B cell (primary cell): ENCODE measurements at places on chromosomes 11 and 22. TPM values are rescaled to one million over a fixed set of nuclear protein-coding genes. Genes with fewer than 3 reads are reported as not detected.

DNA sequence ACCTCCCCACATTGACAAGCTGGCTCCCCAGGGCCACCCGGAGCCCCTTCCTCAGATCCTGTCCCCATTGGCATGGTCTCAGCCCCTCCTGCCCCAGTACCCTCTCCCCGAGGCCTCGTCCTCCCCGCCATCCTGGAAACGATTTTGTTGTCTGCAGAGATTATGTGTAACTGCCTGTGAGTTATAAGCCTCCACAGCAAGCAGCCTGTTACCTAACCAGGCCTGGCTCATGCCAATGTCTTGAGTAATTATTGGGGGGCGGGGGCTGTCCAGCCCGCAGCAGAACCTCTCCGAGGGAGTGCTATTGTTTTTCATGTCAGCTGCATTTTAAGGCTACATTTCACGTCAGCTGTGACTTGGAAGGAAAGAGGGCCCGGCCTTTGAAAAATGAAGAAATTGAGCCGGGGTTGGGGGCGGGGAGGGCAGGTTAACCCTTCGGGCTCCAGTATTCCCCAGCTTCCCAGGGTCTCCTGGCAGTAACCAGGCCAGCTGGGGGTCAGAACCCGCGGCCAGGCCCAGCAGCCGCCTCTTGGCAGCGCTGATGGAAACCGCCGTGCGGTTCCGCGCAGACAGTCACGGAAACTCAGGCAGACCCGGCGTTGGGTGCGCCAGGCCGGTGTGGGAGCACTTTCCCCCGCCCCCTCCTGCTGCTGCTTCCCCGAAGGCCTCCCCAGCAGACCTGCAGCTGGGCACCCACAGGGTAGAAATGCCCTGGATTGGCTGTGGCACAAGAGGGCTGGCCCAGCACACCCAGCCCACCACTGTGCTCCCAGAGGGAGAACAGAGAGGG is 59.5 kb downstream of the CDKN1C start:
- H3K27me3 ChIP-seq, result no peaks in the 10 kb centered on the region
- H3K4me1 ChIP-seq, result no peaks in the 10 kb centered on the region
- H3K27ac ChIP-seq, result no peak overlapping the region
- DNase-seq, result no peak
- H3K36me3 ChIP-seq, result no peaks in the 10 kb centered on the region

DNA sequence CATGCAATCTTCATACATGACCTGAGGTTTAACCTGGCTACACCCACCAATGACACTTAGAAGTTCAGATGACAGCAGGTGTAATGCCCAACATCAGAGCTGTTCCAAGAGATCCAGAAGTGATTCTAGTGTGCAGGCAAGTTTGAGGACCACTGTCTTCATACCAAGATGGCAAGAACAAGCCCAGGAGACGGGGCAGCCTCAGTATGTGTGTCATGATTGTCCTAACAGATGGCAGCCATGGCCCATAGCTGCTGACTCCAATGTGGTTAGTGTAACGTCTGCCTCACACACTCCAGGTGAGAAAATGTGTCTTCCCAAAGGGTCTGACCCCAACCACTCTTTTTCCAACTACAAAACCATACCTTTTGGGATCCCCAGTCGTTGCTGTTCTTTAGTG is 97.3 kb downstream of the ETS1 start:
- peaks cover 53% of the 10 kb centered on the region for H3K4me1 ChIP-seq
- H3K36me3 ChIP-seq, result peaks cover 14% of the 10 kb centered on the region
- no peak for DNase-seq
- H3K27me3 ChIP-seq, result no peaks in the 10 kb centered on the region
- H3K4me3 ChIP-seq, result no peak overlapping the region

CNGA4 gene
- total RNA-seq, result 0.22 and 0.79 TPM in 2 replicates

DNA sequence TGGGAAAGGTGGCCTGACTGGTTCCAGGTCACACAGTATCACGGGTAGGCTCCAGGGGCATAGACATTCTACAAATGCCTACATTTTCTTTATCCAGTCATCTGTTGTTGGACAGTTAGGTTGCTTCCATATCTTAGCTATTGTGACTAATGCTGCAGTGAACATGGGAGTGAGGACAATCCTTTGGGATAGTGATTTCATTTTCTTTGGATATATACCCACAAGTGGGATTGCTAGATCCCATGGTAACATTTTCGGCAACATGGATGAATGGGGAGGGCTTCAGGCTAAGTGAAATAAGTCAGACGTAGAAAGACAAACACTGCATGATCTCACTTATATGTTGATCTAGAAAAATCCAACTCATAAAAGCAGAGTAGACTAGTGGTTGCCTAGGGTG is 744.3 kb downstream of the NTM start:
- H3K4me3 ChIP-seq, result no peak overlapping the region
- no peaks in the 10 kb centered on the region for H3K4me1 ChIP-seq
- no peaks in the 10 kb centered on the region for H3K27me3 ChIP-seq
- no peak for DNase-seq
- H3K27ac ChIP-seq, result no peak overlapping the region

- H3K36me3 ChIP-seq, result no peaks in the 10 kb centered on the region
- H3K4me3 ChIP-seq, result no peak overlapping the region
- H3K27ac ChIP-seq, result no peak overlapping the region
- no peaks in the 10 kb centered on the region for H3K4me1 ChIP-seq
Measured at GRCh38 chr11:36056160-36056751, 112.4 kb downstream of the LDLRAD3 start.

MMP3 gene
- not detected in 2 replicates for total RNA-seq

MYRF gene
- 0.27 and 0.34 TPM in 2 replicates for total RNA-seq

GRCh38 chr11:118448294-118448693 is 12.0 kb downstream of the KMT2A start:
- no peak overlapping the region for H3K27ac ChIP-seq
- no peaks in the 10 kb centered on the region for H3K27me3 ChIP-seq
- DNase-seq, result no peak
- no peaks in the 10 kb centered on the region for H3K36me3 ChIP-seq
- H3K4me3 ChIP-seq, result no peak overlapping the region

DNA sequence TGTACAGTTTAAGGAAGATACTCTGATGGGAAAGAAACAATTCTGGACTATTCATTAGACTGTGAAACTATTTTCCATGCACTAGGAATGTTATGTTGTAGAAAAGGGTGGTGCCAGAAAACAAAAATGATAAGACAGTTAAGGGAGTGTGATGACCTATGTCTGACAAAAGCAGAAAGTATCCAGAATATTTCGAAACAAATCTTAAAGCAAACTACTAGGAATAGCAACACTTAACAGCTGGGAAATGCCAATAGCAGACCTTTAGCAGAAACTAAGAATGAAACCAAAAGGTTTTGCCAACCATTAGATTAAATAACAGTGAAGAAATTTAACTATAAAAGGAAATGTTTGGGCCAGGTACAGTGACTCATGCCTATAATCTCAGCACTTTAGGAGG is 3.3 kb upstream of the ARHGAP20 start:
- no peak overlapping the region for H3K4me3 ChIP-seq
- no peak for DNase-seq
- H3K27ac ChIP-seq, result no peak overlapping the region
- H3K27me3 ChIP-seq, result peaks cover 9% of the 10 kb centered on the region
- no peaks in the 10 kb centered on the region for H3K36me3 ChIP-seq
- peaks cover 21% of the 10 kb centered on the region for H3K4me1 ChIP-seq

DNA sequence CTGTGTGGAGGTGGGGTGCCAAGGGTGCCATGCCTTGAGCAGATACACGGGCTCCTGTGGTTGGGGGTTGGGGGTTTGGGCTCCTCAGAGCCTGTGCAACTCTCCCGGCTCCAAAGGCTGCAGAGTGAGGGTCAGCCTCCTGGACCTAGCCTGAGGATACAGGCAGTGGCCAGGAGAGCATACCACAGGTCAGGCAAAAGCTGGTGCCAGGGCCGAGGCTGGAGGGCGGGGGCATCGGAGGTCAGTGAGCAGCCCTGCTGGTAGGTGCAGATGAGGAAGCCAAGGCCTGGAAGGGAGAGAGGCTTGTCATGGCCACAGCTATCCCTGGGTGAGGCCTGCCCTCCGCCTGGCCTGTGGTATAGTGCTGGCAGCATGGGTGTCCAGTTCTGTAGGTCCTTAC is 25.6 kb upstream of the DGCR8 start:
- no peaks in the 10 kb centered on the region for H3K27me3 ChIP-seq
- peaks cover 64% of the 10 kb centered on the region for H3K36me3 ChIP-seq
- H3K27ac ChIP-seq, result no peak overlapping the region
- H3K4me3 ChIP-seq, result no peak overlapping the region

- peaks cover 28% of the 10 kb centered on the region for H3K4me1 ChIP-seq
- H3K27me3 ChIP-seq, result no peaks in the 10 kb centered on the region
- peak; percentile 71 for DNase-seq
- H3K27ac ChIP-seq, result no peak overlapping the region
- H3K4me3 ChIP-seq, result no peak overlapping the region
Measured at GRCh38 chr11:304915-305843, 2.4 kb upstream of the IFITM2 start.

SPDYC gene
- not detected in 2 replicates for total RNA-seq

DNA sequence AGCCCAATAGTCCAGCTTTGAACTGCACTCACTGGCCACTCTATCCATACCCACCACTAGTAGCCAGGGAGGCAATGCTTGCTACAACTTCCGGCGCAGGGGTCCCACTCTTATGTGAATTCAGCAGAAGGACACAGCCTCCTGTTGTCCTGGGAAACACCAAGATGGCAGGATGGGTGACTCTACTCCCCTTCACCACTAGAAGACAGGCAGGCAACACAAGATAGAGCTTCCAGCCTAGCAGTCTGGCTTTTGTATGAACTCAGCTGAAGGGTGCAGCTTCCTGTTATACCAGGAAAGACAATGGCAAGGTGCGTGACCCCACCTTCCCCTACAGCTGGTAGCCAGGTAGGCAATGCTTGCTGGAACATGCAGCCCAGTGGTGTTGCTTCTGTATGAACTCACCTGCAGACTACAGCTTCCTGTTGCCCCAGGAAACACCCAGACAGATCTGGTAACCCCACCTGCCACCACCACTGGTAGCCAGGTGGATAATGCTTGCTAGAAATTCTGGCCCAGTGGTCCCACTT is 205.2 kb upstream of the KIRREL3 start:
- H3K4me1 ChIP-seq, result no peaks in the 10 kb centered on the region
- H3K36me3 ChIP-seq, result no peaks in the 10 kb centered on the region
- H3K27me3 ChIP-seq, result no peaks in the 10 kb centered on the region
- no peak for DNase-seq

DNA sequence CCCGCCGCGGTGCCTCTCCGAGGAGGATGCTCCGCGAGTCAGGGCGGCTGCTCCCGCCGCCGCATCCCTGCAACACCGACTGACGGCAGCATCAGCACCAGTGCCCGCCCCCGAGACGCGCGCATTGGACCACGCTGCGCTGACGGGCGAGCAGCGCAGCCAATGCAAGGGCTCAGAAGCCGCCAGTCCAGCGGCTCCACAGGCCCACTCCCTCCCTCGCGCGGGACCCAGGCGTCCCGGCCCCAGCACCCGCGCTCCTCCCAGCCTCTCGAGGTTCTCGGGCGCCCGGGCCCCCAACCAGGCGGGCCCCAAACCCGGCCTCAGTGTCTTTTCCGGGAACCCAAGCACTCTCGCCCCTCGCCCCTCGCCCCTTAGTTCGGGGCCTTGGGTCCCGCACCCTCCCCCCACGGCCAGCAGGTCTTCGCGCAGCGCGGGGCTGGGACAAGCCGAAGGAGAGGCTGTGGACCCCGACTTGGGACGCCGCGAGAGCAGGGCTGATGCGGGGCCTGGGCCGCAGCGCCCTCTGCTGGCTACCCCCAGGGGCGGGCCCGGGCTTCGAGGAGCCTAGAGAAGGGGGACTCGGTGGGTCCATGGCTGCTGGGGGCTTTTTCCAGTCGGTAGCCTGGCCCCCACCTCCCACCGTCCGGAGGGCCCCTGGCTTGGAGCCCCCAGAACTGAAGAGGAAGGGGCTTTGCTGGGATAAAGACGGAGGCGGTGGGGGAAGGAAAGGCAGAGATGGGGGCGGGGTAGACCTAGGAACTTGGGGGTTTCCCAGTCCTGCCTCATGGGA is at the start of gene NRXN2:
NRXN2 (minus strand) TSS at position 81 of the 790 bp plus-strand sequence. CDS start 9,498 bp downstream, outside the sequence.
- H3K27ac ChIP-seq, result peak within 1 kb of the TSS; percentile 64
- H3K4me3 ChIP-seq, result peak within 1 kb of the TSS; percentile 67
- peaks cover 20% of the 10 kb centered on the region for H3K27me3 ChIP-seq
- peak; percentile 89 for DNase-seq

- H3K36me3 ChIP-seq, result no peaks in the 10 kb centered on the region
- peak overlapping the region; percentile 76 for H3K4me3 ChIP-seq
- H3K27ac ChIP-seq, result peak overlapping the region; percentile 83
- no peaks in the 10 kb centered on the region for H3K27me3 ChIP-seq
- DNase-seq, result peak; percentile 70
Measured at GRCh38 chr11:45847911-45848316, 639 bp downstream of the CRY2 start.

KMT5B gene
- 77.8 and 81.8 TPM in 2 replicates for total RNA-seq

- H3K4me1 ChIP-seq, result no peaks in the 10 kb centered on the region
- H3K36me3 ChIP-seq, result no peaks in the 10 kb centered on the region
- no peaks in the 10 kb centered on the region for H3K27me3 ChIP-seq
- no peak for DNase-seq
Measured at GRCh38 chr11:100316952-100317351, 370.1 kb upstream of the ARHGAP42 start.

DNA sequence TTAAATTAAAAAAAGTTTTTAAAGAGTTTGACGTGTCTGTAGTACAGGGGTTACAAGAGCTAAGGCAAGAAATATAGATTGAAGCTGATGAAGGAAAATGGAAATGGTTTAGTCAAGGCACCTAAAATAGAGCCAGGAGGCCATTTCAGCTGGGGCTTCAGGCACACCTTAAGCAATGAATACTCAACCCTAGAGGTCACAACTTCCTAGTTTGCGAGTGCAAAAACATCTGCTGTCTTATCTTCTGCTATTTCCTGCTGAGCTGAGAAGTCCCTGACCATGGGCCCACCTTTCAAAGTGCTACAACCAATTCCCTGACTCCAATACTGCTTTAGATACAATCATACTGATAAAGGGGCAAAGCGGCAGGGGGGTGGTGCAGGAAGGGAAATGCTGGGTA is 87.4 kb downstream of the DLG2 start:
- DNase-seq, result no peak
- no peaks in the 10 kb centered on the region for H3K4me1 ChIP-seq
- H3K4me3 ChIP-seq, result no peak overlapping the region
- H3K36me3 ChIP-seq, result no peaks in the 10 kb centered on the region
- H3K27ac ChIP-seq, result no peak overlapping the region

GVQW3 gene
- 8.2 TPM in 2 replicates for total RNA-seq

DNA sequence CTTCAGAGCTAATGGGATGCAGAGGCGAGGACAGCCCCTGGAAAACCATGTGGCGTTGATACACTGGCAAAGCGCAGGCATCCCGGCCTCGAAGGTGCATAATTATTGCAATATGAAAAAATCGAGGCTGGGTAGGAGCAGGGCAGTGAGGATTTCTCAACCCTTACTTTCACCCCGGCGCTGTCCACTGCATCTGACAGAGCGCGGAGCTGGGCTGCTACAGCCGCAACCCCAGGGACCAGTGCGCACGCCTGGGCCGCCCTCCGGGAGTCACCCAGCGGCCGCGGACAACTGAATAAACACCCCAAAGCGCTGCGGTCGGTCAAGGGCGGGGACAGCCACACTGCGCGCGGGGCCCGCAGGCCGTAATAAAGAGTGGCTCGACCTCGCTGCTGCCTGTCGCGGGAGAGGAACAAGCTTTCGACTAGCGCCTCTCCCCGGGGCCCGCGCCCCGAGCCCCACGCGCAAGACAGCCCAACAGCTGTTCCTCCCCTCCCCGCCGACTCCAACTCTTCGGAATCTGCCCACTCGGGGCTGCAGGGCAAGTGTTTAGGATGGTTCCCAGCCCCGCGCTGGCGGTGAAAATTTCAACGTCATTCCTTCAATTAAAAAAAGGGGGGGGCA is 3.6 kb upstream of the WT1 start:
- H3K4me1 ChIP-seq, result peaks cover 19% of the 10 kb centered on the region
- no peak overlapping the region for H3K27ac ChIP-seq
- H3K36me3 ChIP-seq, result no peaks in the 10 kb centered on the region
- no peak overlapping the region for H3K4me3 ChIP-seq
- DNase-seq, result no peak
- H3K27me3 ChIP-seq, result peaks cover 62% of the 10 kb centered on the region

GRCh38 chr22:24162436-24162835 is 18.9 kb upstream of the SUSD2 start:
- H3K4me3 ChIP-seq, result no peak overlapping the region
- DNase-seq, result no peak
- H3K36me3 ChIP-seq, result no peaks in the 10 kb centered on the region
- H3K27ac ChIP-seq, result no peak overlapping the region
- no peaks in the 10 kb centered on the region for H3K27me3 ChIP-seq
